ENCODE measurements at places on chromosomes 16 and 17.

GRCh38 chr17:2482218-2482617 lies 29.5 kb downstream of the METTL16 start:
- no peak for DNase-seq

DNA sequence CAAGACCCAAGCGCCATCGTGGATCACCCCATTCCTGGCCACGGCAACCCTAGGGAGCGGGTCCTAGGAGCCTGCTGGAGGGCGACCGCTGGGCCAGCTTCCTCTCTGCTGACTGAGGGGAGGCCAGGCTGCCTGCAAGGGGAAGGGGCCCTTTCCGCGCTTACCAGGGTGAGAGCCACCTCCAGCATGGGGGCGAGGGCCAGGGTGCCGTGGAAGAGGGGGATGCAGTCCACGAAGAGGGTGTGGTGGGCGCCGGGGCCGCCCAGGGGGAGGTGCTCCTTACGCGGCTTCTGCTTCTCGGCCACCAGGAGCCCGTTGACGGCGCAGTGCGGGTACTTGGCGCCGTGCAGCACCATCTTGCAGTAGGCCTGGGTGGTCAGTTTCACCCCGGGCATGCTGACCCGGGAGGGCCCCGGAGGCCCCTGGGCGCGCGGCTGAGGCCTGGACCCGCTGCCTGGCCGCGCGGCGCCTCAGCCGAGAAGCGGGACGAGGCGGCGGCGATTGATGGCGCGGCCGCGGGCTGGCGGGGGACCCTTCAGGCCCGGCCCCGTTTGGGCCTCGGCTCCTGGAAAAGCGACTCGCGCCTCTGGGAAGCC lies 345 bp downstream of the EMC8 start:
- peak; percentile 13 for DNase-seq

GRCh38 chr17:61345061-61345460 lies 54.6 kb upstream of the TBX2 start:
- DNase-seq = no peak

DNA sequence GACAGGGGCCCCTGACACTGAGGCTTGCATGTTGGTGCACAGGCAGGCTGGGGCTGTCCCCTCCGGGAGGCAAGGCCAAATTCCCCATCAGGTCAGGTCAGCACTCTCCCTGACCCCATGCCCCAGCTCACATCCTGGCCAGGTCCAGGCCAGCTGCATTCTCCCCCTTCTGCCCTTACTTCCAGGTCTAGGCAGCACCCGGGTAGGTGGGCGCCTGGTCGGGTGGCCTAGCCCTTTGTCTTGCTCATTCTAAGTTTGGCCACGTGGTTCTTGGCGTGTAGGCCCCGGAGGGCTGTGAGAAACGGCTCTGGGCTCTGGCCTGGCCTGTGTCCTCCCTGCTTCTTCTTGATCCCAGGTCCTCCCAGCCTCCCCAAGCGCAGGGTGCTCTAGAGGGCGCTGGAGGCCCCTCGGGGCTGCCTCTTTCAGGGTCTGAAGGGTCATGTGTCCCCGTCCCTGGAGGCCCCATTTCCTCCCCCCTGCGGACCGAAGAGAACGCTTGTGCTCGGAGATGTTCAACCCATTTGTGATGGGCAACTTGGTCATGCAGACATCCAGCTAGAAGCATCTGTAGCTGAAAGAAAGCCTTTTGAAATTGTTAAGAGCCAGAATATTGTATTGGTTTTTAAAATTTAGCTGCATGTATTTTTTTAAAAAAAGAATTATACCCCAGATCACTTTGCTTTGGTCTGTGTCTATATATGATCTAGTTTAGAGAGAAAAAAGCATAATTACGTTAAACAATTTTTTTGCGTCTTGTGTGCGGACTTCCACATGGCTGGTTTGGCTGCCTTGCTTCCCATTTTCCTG lies 6.7 kb downstream of the BAHCC1 start:
- peak; percentile 74 for DNase-seq

DNA sequence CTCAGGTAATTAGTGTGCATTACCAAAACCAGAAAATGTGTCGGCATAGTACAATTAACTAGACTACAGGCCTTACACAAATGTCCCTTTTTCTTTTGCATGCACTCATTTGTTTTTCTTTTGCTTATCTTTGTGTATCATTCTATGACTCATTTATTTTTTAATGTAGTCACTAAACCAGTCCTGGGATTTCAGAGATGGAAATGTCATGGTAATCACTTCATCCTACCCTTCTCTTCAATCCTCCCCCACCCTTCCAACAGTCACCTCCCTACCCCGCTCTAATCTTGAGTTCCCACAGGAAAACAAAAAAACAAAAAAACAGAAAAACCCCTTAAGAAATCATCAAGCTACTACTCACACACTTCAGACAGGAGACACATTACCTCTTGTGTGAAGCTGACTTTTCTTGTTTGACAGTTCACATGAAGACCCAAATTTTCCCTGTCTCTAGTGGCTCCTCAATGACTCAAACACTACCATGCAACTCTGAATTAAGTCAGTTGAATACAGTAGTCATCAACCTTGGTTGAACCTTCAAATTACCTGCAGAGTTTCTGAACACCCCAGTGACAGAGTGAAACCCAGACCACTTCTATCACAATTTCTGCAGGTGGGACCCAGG lies 242.4 kb upstream of the SALL1 start:
- no peak for DNase-seq

Measured in heart left ventricle (tissue), 16 donors.